ENCODE measurements at places on chromosomes 4 and X. TPM values are rescaled to one million over a fixed set of nuclear protein-coding genes. Genes with fewer than 3 reads are reported as not detected.

GRCh38 chr4:177246641-177247584 lies 62.8 kb upstream of the NEIL3 start:
- no peak for DNase-seq

DNA sequence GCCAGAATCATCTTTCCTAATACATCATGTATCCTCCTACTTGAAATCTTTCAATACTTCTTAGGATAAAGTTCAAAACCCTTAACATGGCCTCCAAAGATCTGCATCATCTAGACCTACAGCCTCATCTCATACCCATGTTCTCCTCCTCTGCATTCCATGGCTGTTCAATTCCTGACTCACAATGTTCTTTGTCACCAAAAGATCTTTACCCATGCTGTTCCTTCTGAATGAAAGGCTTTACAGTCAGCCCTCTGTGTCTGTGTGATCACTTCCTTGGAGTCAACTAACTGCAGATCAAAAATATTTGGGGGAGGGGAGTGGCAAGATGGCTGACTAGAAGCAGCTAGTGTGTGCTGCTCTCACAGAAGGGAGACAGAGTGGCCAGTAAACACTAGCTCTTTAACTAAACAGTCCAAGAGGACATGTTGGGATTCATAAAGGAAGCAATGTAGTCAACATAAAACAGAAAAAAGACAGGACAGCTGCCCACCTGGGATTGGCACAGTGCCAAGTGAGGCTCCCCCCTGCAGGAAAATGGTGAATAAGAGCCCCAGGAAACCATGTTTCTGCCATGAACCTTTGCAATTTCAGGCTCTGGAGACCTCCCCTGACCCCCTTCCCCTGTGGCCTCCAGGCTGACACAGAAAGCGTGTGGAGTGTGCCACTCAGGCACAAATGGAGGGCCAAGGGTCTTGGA lies 31.9 kb downstream of the CBR4 start:
- DNase-seq = no peak

GRCh38 chr4:5387457-5387856 lies 320.9 kb downstream of the EVC2 start:
- no peak for DNase-seq

- peak; percentile 45 for DNase-seq
Observed at GRCh38 chr4:65416891-65417290, 253.4 kb downstream of the EPHA5 start.

The NRK gene
- polyA plus RNA-seq = 227 TPM

The WDR17 gene
- polyA plus RNA-seq = 1.0 TPM

The MAGEE2 gene
- 0.24 TPM for polyA plus RNA-seq

The STOX2 gene
- polyA plus RNA-seq = 8.8 TPM

All from muscle of back (tissue), 13 donors.